Hematopoietic multipotent progenitor cell treated with erythropoietin and hydrocortisone succinate and interleukin-3 and kit ligand, for 4 days (in vitro differentiated cells): ENCODE measurements at places on chromosomes 1 and 21.

- peak; percentile 41 for DNase-seq
Measured at GRCh38 chr1:151197863-151198253, 494 bp upstream of the PIP5K1A start.

DNA sequence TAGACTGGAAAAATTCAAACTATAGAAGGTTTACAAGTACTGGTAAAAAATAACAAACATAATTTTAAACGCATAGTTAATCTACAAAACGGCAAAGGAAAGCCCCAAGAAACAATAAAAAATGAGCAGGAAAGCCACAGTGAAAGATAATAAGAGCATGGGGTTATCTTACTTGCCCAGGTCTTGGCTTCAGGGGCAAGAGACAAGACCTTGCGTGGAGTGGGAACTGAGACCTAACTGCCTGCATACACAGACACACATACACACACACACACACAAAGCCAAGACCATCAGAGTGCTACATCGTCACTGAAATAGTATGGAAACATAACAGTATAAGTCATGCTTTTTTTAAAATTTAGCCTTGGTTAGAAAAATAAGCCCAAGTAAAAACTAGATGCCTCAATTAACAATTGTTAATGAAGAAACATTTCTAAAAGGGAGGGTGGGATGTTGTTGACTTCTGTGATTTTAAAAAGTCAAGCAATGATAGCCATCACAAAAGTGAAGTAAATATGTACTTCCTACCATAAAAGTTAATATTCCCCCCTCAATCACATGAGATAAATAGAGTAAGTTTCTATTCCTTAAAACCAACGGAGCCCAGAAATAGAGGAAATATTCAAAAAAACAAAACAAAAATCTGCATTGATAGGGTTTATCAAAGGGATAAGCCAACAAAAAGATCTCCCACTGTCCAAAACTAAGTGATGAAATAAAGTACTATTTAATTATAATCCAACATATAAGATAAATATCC, 29.4 kb upstream of the CRP start:
- peak; percentile 88 for DNase-seq

DNA sequence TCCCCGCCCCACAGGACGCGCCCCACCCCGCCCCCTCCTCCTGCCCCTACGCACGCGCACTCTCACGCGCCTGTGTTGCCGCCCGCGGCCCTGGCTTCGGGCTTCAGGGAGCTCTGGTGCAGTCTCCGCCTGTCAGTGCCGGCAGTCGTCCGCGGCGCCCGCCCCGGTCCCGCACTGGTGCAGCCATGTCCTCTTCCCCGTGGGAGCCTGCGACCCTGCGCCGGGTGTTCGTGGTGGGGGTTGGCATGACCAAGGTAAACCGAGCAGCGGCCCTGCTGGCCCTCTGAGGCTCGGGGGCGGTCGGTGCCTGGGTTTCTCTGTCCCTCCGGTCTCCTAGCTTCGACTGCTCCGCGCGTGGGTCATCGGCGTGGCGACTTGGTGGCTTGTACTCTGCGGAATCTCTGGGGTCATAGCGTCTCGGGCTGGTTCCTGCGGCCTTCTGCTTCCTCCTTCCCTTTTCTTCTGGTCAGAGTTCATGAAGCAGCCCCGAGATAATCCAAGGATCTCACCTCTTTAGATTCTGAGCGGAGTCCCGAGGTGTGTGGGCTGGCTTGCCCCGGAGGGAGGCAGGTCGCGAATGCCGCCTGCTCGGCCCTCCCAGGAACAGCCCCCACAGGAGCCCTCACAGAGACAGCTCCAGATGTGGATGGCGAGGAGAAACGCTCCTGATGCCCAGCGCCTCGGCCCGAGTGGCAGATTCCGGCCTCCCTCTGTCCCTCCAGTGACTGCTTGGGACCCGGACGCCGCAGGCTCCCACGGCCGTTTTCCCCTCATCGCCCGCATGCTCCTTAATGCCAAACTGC, at the start of gene SCP2:
Gene SCP2 (plus strand): TSS at position 65 of the 803 bp plus-strand sequence. CDS start 121 bp downstream, at position 186.
- DNase-seq, result peak; percentile 81

- no peak for DNase-seq
Measured at GRCh38 chr1:153360592-153361479, 3.2 kb downstream of the S100A9 start.

DNA sequence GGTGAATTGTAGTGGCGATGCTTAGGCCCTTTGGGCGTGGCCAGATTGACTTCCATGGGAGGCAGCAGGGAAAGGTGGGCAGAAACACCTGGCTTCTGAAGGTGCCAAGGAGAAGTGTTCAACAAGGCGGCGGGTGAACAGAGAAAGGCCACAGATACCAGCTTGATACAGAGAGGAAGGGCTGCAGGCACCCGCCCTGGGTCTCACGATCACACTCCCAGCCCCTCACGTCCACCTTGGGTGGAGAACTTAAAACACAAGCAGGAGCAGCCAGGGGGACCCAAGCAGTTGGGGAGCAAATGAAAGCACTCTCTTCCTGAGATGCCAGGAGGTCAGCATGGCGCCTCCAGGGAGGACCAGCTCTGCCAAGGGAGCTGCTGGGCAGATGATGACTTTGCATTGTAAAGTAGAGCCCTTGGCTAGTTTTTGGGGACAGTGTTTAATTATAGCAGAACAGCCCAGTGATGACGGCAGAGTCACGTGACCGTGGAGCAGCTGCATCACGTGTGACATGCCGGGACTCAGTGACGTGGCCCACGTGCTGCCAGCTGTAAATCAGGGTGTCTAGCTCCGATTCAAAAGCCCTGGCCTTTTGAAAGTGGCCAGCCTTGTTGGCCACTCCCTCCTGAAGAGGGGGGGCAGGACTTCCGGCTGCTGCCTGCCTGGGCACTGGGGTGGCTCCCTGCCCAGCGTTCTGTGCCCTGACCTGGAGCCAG, 19.0 kb downstream of the SLC37A1 start:
- DNase-seq, result peak; percentile 41

DNA sequence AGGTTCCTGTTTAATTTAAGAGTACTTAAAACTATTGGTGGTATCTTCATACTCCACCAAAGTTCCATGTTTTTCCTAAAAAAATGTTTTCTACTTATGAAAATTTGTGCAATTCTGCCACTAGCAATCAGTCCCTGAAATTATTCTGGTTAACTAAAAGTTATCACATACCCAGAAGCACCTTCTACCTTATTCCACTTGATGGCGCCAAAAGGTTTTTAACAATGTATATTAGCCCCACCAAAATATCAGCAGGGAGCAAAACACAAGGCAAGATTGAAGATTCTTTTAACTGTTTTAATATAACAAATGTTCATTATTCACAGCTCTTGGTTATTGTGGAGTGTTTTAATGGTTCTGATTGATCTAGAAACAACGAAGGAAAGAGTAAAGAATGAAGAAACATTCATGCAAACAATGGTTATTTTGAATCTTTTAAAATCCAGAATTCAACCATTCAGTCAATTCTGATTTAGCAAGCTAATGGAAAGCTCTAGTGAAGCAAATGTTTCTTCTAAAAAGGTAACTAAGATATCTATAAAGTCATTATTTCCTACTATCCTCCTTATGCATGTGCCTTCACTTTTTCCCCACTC, 67.2 kb downstream of the TTLL7 start:
- DNase-seq, result peak; percentile 87

DNA sequence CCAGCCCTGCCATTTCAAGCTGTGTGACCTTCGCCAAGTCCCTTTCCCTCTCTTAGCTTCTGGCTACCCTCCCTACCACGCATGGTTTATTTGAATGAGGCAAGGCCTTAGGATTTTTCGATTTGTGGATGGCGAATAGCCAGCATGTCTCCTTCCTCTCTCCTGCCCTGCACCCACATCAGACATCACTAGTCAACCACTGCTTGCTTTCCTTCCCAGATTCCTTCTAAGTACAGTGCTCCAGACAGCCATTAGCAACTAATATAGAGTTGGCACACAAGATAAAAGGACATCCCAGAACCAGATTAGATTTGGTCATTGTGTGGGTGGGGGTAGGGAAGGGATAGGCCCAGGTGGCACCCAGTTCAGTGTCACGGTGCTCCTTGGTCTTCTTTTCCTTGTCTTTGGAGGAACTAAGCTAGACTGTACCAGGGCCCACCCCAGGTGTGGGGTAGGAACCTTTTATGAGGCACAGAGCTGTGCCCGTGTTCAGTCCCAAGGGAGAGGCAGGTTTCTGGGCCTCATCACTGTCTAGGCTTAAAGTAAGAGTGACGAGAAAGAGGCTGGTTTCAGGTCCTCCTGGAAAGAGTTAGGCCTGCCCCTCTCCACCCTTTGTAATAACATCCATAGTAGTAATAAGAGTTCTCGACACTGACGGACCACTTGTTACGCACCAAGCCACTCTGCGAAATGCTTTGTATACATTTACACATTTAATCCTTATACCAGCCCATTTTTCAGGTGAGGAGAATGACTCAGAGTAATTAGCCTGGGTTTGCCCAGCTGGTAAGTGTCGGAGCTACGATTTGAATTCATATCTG, 8.6 kb downstream of the ALPL start:
- DNase-seq, result no peak

DNA sequence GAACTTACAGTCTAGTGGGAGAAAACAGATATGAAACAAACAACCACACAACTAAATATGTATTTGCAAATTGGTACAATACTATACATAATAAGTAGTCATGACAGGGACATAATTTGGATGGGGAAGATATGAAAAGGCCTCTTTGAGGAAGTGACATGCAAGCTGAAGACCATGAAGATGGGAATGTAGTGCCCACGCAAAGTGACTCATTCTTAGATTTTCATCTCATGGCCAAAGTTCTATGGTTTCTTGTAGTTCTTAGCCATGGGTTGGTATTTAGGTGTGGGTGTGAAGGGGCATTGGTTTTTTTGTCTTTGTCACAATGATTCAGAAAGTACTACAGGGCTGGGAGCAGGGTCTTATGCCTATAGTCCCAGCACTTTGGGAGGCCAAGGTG, 105.4 kb upstream of the FAM78B start:
- DNase-seq, result no peak

GRCh38 chr1:47663286-47663685, 225.4 kb downstream of the FOXD2 start:
- no peak for DNase-seq

GRCh38 chr1:230087028-230087716, 20.1 kb downstream of the GALNT2 start:
- DNase-seq, result peak; percentile 45

GRCh38 chr1:232954594-232955365, 4.4 kb downstream of the NTPCR start:
- no peak for DNase-seq

- DNase-seq, result no peak
Measured at GRCh38 chr21:45255381-45256020, 32.2 kb downstream of the POFUT2 start.

DNA sequence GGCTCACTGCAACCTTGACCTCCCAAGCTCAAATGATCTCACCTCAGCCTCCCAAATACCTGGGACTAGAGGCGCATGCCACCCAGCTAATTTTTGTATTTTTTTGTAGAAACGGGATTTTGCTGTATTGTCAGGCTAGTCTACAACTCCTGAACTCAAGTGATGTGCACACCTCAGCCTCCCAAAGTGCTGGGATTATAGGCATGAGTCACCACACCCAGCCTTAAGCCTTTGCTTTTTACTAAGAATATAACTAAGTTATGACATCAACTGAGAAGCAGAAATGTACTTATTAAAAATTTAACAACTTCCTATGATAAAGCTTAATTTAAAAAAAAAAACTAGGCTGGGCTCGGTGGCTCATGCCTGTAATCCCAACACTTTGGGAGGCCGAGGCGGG, 8.9 kb upstream of the LSS start:
- no peak for DNase-seq

DNA sequence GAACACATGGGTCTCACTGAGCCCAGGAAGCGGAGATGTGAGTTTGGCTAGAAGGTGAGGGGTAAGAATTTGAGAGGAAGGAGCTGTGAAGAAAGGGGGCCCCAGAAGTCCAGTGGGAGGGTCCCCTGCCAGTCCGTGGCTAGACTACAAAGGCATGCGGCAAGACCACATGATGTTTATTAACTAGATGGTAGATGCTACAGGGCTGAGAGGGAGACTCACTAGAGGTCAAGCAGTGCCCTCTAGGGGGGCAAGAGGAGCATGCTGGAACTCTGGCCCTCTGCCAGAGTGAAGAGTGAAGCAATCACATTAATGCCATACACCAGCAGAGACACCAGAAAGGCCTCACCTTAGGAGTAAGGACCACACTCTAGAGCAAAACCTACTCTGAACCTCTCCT, 12.2 kb downstream of the KIAA0319L start:
- peak; percentile 93 for DNase-seq

DNA sequence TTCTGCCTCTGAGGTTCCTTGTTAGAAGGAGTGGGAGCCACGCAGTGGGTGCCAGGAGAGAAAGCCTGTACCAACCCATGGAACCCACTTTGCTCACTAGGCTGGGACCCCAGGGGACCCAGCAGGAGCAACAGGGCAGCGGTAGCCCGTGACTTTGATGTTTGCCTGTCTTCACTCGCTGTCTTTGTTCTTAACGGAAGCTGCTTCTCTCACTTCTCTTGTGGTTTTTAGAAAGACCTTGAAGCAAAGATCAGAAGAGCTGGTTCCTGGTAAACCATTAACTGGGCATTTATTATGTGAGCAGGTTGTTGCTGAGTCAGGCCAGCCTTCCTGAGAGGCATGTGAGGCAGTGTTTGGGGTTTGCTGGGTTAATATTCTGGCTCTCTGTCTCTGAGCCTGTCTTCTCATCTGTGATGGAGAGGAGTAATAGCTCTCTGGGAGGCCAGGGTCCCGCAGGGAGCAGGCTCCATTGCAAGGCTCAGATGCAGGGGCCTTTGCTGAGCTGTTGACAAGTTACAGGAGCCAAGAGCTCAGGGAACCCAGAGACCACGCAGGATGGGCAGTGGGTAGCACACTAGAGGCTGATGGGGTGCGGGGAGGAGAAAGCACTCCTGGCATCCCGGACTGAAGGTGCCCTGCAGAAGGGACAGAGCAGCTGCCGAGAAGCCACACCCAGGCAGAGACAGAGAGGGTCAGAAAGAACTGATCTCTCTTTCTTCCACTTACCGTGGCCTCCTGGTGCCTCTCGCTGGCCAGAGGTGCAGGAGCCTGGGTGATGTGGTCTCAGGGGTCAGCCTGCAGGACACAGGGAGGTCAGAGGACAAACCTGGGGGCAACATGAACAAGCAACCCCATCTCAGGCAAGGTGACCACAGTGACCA, 367.5 kb upstream of the C1orf174 start:
- no peak for DNase-seq

DNA sequence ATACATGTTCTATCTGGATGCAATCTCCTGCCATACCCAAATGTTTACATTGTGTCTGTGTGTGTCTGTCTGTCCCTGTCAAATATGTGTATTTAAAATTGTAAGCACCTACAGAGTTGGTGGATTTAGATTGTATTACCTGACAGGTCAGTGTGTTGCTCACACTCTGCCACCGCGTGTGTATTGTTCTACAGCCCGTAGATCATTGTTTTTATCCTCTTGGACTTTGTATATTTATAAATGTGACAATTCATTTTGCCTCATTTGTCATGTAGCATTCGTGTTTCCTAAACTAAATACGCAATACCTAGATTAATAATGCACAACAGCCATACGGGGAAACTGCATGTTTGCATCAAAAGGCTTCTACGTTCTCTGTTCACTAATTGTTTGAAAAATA, 634 bp downstream of the ALG14 start:
- DNase-seq, result no peak

DNA sequence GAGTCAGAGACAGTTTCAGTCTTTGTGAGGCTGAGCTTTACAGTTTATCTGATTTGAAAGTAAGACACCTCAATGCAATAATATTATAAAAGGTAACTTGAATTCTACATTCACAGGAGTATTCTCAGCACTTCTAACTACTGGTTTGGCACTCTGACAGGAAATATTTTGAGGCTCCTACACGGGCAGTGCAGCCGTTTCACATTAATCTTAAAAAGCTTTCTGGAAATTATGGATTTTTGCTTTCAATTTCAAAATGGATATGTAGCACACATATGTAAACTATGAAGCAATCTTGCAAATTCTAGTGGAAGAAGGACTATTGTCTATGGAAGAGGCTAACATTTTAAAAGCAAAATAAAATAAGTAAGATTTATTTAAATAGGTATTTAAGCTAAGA, 262.9 kb upstream of the SNX7 start:
- DNase-seq, result peak; percentile 10
